Activated T-cell treated with anti-CD3 and anti-CD28 coated beads, Interleukin-2, amount 50 U/mL, for 48 hours (primary cell): ENCODE measurements at places on chromosomes 3 and 15.

DNA sequence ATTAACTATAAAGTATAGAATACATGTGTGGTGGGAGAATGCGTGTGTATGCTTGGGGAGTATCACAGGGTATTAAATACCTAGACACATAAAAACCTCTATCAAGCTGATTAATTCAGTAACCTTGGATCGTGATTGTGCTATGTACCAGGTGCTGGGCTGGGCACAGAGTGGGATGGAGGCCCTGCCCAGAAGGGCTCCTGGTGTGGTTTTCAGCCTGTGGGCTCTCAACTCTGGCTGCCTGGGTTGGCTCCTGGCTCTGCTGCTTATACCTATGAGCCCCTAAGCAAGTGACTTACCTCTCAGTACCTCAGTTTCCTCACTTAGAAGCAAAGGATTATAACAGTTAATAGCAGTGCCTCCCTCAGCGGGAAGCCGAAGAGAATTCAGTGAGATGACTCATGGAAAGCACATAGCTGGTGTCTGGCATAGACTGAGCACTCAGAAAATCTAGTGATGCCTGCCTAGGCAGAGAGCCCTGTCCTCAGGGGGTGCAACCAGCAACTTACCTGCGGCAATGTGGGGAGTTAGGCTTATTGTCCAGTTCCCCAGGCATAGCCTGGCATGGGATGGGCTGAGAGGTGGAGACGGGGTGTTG, 90.6 kb upstream of the MYZAP start:
- no peak for DNase-seq

- DNase-seq, result no peak
Observed at GRCh38 chr15:50234764-50235163, 30.8 kb downstream of the HDC start.

DNA sequence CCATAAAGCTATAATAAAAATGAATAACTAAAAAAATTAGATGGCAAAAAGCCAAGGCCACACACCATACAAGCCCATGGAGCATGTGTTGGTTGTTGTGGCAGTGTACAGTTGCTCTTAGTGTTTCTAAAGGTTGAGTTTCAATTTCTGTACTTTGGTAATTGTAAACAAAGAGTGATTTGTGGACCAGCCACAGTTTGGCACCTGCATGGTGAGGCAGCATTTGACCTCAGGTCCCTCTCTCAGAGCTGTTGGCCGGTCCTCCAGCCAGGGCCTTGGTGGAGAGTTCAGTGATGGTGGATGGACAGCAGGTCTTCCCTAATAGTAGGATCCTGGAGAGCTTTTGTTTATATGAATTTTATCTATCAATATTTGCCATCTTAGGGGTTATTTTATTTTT, 5.6 kb downstream of the ACAD9 start:
- no peak for DNase-seq

- no peak for DNase-seq
Observed at GRCh38 chr15:59686389-59686788, 2.7 kb downstream of the BNIP2 start.

DNA sequence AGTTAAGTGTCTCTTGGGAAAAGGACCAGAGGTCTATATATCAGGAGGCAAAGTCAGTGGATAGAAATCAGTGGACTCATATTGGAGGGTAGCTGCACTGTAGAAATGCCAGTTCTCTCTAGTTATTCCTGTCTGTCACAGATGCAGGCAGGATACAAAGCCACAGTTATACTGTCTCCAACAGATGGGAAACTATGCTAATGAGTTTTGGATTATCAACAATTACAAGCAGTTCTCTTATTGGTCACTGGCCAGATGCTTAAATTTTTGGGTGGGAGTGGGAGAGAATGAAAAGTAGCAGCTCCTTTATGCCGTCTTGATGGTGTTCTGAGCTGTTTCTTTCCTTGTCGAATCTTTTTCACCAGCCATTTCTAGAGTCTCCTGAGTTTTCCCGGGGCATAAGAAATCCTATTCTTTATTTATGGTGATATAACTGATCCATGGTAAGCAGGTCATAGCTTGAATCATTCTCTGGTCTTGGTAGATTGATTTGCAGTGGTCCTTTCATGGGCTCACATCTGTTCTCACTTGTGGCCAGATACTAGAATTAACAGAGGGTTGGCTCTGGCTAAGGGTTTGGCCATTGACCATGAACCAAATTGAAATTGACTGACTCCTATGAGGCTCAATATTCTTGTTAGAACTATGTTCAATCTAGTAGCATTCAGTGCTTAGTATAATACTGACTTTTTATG, 44.6 kb upstream of the RBMS3 start:
- DNase-seq, result no peak

GRCh38 chr15:46703020-46703861, 1014.1 kb upstream of the SEMA6D start:
- no peak for DNase-seq

DNA sequence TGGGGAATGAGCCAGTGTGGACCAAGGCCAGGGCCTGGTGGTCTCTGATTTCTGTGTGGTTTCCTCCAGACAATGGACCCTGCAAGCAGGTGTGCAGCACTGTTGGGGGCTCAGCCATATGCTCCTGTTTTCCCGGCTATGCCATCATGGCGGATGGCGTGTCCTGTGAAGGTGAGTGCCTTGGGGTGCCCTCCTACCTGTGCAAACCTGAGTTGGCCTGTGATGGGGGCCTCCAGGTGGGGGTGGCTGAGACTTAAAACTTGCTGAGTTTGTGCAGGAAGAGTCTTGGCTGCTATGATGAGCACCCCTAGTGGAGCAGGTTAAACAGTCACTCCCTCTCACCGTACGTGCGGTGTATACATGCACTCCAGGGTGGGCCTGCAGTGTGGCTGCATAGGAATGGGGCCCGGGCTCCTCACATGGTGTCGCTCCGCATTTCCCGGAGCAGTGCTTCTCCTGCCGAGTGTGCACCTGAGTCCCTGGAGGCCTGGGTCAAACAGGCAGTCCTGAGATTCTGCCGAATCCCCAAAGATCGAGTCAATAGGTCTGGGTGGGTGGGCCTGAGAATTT, 70.8 kb downstream of the FBLN2 start:
- no peak for DNase-seq

- DNase-seq, result no peak
Observed at GRCh38 chr3:136906725-136907124, 44.7 kb downstream of the NCK1 start.

DNA sequence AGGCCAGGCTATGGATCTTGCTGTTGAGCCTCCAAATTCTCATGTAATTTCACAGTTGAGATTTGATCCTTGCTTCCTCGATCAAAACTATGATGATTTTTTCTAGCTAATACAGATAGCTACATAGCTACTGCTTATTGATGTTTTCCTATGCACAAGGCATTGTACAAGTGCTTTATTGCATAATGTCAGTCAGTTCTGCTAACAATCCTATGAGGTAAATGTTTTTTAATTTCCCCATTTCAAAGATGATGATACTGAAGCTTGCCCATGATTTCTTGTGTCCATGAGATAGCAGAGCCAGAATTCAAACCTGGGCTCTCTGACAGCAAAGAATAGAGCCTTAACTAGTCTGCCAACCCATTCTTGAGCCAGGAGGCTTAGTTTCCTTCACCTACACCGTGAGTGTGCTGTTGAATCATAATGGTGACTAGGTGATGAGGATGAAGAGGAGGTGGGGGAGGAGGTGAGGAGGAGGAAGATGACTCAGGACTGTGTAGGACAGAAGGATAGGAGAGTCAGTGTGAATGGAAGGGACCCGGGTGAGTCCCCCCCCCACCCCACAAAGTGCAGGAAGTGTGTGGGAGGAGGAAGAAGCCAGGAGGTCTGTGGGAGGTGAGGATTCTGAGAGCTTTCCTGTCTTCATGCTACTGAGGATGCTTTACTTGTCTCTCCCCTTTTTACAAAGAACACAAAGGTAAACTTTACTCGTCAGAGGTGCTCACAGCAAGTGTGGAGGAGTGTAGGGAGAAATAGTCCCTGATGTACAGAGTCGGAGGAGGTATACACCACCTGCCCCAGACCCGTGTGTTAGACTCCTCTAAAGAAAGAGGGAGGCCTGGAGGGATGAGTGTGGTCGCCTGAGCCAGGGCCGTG, 3.6 kb downstream of the TAGLN3 start:
- peak; percentile 62 for DNase-seq

GRCh38 chr3:152328841-152329240, 60.1 kb downstream of the MBNL1 start:
- no peak for DNase-seq

- DNase-seq, result no peak
Observed at GRCh38 chr3:61531528-61531927, 29.8 kb upstream of the PTPRG start.

DNA sequence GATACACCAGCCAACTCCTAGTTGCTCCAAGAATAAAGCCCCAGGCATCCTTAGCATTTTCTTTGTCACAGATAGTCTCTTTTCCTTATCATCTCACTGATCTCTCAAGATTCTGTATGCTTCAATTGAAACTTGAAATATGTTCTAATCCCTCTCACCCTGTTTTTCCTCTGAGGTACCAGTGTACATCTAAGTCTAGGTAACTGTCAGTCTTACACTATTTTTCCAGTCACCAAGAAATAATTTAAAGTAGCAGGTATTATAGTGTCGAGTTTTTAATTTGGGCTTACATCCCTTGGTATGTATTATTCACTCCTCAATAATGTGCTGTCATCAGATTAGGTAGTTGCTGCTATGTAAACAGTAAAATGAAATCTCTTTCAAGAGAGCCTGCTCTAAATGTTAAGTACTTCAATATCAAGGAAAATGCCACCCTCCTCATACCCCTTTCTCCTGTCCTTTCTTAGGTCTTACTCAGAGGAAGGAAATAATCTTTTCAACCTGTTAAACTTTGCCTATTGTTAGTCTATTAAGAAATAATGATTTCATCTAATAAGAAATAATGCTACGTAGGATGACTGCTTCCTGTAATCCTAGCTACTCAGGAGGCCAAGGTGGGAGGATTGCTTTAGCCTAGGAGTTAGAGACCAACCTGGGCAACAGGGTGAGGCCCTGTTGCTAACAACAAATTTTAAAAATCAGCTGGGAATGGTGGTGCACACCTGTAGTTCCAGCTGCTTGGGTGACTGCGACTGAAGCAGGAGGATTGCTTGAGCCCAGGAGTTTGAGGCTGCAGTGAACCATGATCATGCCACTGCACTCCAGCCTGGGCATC, 39.8 kb downstream of the TSC22D2 start:
- DNase-seq, result no peak

- DNase-seq, result no peak
Observed at GRCh38 chr3:105527949-105528348, 161.2 kb downstream of the ALCAM start.

GRCh38 chr3:123385981-123386380, 62.9 kb downstream of the ADCY5 start:
- DNase-seq, result no peak

GRCh38 chr3:153439780-153440179, 277.8 kb downstream of the RAP2B start:
- no peak for DNase-seq

GRCh38 chr15:71329497-71330260, 214.4 kb downstream of the THSD4 start:
- DNase-seq, result no peak

DNA sequence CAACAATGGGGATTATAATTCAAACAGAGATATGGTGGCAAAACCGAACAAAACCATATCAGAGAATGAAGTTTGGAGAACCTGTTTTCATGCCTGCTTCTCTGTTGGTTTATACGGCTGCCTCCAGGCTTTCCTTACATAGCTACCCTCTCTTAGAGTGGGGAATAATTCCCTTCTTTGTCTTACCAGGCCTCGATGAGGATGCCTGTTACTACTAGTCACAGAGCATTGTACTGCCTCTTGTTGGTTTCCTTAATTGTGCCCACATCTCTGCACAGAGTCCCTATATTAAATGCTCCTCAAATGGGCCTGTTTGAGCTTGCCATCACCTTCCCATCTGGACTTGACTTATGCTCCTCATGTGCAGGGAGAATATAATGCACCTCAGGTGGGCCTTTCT, 92.9 kb downstream of the NCEH1 start:
- DNase-seq, result no peak

- DNase-seq, result no peak
Observed at GRCh38 chr3:182954553-182955235, 25.6 kb downstream of the DCUN1D1 start.

DNA sequence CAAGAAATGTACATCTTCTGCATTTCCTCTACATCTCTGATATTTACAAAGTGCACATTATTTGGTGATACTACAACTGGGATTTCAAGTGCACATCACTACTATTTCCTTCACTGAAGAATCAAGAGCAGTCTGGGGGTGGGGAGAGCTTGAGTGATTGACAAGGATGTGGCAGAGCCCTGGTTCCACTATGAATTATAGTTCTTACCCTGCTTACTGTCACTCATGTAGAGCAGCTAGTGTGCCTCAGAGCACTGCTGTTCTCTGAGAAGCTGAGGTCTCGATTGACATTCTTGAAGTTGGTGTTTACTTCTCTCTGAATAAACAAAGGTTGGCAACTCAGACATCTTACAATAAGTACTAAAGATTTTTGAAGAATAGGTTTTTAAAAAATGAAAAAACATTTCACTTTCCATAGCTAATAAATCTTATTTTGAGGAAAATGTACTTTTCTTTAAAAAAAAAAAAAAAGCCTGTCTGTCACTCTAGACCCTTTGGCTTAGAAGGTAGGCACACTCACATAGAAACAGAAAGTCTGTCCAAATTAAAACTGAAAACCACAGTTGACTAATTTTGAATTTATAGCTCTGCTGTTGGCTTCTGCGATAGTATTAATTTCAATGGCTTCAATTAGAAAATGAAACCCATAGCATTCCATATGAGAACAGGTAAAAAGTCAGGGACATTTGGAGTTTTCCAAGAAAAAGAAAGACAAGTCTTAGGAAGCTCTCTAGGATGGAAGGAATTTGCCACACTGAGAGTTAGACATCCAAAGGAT, 5.6 kb downstream of the GREM1 start:
- DNase-seq, result no peak

GRCh38 chr3:152835601-152836102, 721 bp downstream of the P2RY1 start:
- no peak for DNase-seq

DNA sequence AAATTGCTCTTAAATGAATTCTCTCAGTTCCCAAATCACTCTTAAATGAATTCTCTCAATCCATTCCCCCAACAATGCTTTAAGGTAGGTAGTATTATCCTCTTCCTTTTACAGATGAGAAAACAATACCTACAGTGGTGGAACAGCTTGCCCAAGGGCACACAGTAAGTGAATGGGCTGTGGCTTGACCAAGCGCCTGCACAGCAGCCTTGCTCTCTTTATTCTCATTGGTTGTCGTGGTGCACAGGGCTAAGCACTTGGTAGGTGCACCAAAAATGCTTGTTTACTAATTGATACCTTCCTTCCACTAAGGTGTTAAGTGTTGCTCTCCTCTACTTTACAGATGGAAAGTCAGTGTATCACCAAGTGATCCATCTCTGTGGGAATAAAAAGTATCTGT, 43.3 kb downstream of the FAM43A start:
- no peak for DNase-seq

DNA sequence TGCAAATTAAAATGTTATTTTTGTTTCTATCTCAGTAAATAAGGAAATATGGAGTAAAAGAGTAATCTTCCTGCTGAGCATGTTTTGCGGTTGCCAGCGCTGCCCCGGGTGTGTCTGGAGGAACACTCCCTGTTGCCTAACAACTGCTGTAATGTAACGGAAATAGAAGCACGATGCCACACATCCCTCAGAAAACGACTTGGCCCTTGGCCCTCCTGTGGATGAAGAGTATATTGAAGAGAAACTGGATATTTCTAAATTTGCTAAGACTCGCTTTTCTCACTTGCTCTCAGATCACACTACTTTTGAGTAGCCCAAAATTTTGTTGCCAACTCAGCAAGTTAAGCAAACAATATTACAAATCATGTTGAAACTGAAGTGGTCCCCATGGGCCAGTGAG, 18.9 kb downstream of the CX3CR1 start:
- DNase-seq, result peak; percentile 60
